Mononuclear cell (primary cell): ENCODE measurements at places on chromosomes 4 and X. TPM values are rescaled to one million over a fixed set of nuclear protein-coding genes. Genes with fewer than 3 reads are reported as not detected.

The SAGE1 gene
- total RNA-seq = not detected

The PGAM4 gene
- total RNA-seq = not detected

The GRIA2 gene
- not detected for total RNA-seq

The CABS1 gene
- not detected for total RNA-seq

The IL2 gene
- total RNA-seq = 1.3 TPM

The SGCB gene
- 1.4 TPM for total RNA-seq

The ZCCHC12 gene
- total RNA-seq = not detected

The VCX3B gene
- total RNA-seq = not detected

The CLCN4 gene
- total RNA-seq = 0.84 TPM
